Activated naive CD4-positive, alpha-beta T cell (primary cell): ENCODE measurements at places on chromosomes 3 and 15.

GRCh38 chr15:82647045-82647834, at the start of gene CPEB1:
TSS of gene CPEB1 (minus strand) at chr15:82647363. CDS start at chr15:82628459, 18,904 bp downstream.
- DNase-seq = no peak

GRCh38 chr15:92021792-92022191, 168.3 kb downstream of the SLCO3A1 start:
- DNase-seq = no peak

- DNase-seq = no peak
Measured at GRCh38 chr3:155326244-155326643, 32.8 kb upstream of the STRIT1 start.

DNA sequence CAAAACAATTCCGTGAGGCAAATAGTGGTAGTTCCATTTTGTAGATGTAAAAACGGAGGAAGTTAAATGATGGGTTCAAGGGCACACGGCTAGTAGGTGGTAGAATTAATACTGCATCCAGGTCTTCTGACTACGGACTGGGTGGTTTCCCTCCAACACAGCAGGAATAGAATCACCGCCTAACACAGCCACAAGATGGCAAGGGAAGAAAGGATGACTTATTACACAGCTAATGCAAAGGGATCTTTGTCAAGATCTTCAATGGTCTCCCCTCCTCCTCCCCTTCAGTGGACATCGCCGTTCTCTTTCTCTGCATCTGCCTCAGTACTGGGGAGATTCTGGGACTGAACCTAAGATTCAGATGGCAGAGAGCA, 524 bp upstream of the TOPBP1 start:
- DNase-seq = no peak

DNA sequence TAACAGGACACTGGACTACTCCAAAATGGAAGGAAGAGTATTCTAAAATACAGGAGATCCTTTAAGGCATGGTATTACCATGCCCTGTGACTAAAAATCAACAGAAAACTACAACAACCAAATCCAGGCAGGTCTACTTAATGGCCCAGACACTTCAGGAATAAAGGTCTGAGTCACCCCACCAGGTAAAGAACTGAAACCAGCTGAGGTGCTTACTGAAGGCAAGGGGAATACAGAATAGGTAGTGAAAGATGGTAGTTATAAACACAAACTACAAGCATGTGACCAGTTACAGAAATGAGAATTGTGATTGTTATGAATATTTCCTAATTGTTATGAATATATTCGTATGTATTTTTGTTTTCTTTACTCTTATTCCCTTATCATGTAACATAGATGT, 13.4 kb downstream of the IFT57 start:
- no peak for DNase-seq

GRCh38 chr15:72203507-72203837, 5.9 kb upstream of the GRAMD2A start:
- no peak for DNase-seq

GRCh38 chr15:92687746-92688145, 32.2 kb upstream of the FAM174B start:
- DNase-seq = no peak

DNA sequence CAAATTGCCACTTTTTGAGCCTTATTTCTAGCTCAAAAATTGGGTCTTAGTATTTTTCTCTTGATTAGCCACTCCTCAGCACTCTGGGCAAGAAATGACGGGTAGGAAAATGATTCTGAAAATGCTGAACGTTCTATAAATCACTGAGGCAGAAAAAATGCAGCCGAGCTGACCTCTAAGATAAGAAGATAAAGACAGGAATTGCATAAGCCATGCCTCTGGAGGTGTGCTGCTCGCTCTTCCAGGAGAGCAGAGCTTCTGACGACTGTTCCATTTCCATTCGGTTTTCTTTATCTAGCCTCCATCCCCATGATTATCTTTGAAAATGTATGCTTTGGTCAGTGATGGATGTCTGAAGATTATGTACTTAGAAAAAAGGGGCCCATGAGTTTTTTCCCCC, 558.8 kb upstream of the ADAMTS9 start:
- DNase-seq = no peak

DNA sequence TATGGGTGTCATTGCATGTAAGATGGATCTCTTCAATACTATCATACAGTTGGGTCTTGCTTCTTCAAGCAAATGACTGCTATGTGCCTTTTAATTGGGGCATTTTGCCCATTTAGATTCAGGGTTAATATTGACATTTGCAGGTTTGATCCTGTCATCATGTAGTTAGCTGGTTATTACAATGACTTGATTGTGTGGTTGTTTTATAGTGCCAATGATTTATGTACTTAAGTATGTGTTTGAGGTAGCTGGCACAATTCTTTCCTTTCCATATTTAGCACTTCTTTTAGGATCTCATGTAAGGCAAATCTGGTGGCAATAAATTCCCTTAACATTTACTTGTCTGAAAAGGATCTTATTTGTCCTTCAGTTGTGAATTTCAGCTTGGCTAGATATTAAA, 267.5 kb downstream of the VGLL3 start:
- no peak for DNase-seq

- DNase-seq = no peak
Measured at GRCh38 chr3:99322551-99322950, 315.8 kb upstream of the COL8A1 start.

DNA sequence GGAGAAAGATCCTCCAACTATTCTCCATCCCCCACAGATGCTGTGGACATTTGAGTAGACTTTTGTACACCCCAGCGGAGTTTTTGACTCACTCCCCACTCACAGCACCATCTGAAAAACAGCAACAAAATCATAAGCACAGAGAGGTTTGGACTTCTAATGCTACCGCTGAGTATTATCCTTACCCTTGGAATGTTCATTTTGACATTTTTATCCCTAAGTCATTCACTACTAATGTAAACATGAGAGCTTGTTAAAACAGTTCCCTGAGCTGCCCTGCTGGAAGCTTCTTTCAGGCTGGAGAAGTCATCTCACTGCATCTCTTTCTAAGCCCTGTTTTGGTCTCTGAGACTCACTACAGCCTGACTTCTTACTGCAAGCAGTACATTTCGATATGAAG, 1045.9 kb downstream of the MCTP2 start:
- no peak for DNase-seq

- no peak for DNase-seq
Measured at GRCh38 chr3:126124148-126124868, 40.4 kb upstream of the SLC41A3 start.

- DNase-seq = no peak
Measured at GRCh38 chr3:76040946-76041345, 255.6 kb upstream of the ZNF717 start.

GRCh38 chr3:53739966-53740365, 106.3 kb downstream of the CHDH start:
- DNase-seq = no peak

GRCh38 chr15:52653431-52653964, 25.7 kb downstream of the ATOSA start:
- no peak for DNase-seq

- no peak for DNase-seq
Measured at GRCh38 chr3:192696943-192697587, 30.3 kb downstream of the FGF12 start.

DNA sequence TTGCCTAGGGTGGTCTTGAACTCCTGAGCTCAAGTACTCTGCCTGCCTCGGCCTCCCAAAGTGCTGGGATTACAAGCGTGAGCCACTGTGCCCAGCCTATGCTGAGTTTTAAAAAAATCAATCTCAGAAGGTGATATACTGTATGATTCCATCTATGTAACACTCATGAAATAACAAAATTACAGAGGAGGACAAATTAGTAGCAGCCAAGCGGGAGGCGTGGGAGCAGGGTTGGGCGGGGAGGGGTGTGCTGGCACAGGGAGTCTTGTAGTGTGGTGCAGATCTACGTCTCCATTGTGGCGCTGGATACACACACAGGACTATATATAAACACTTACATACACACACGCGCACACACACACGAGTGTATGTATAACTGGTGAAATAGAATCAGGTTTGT, 80.6 kb upstream of the LINGO1 start:
- no peak for DNase-seq

GRCh38 chr15:38996111-38996631, 431.6 kb upstream of the RASGRP1 start:
- no peak for DNase-seq

- no peak for DNase-seq
Measured at GRCh38 chr3:65837604-65838003, 201.1 kb downstream of the MAGI1 start.

DNA sequence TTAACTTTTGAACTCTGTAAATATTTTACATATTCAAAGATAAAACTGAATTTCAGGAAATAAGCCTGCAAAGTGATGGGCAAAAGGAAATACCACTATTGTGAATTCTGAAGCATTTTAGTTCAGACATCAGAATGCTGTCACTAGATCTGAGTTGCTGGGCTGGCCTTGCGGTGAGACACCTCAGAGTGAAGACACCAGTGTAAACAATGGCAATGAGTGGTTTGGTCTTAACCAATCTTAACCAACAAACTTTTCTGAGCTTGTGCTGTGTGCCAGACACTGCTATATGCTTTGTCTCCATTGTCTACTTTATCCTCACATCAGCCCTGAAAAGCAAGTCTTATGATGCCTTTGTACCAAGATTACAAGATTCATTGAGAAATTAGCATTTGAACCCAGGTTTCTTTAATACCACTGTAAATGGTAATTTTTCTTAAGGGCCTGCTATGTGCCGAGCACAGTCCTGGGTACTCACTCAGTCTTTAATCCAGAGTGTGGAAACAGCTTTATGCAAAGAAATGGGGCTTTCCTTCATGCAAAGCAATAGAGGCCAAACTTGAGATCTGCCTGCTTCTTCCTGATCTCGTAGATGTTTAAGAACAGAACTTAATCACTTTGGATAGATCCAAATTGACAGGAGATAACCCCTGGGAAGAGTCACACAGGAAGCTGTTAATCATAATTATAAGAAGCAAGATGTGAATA, 55.0 kb downstream of the TMEM39A start:
- DNase-seq = no peak

GRCh38 chr3:67587811-67588210, 66.6 kb downstream of the SUCLG2 start:
- no peak for DNase-seq

- no peak for DNase-seq
Measured at GRCh38 chr15:77119446-77119845, 48.5 kb upstream of the TSPAN3 start.

DNA sequence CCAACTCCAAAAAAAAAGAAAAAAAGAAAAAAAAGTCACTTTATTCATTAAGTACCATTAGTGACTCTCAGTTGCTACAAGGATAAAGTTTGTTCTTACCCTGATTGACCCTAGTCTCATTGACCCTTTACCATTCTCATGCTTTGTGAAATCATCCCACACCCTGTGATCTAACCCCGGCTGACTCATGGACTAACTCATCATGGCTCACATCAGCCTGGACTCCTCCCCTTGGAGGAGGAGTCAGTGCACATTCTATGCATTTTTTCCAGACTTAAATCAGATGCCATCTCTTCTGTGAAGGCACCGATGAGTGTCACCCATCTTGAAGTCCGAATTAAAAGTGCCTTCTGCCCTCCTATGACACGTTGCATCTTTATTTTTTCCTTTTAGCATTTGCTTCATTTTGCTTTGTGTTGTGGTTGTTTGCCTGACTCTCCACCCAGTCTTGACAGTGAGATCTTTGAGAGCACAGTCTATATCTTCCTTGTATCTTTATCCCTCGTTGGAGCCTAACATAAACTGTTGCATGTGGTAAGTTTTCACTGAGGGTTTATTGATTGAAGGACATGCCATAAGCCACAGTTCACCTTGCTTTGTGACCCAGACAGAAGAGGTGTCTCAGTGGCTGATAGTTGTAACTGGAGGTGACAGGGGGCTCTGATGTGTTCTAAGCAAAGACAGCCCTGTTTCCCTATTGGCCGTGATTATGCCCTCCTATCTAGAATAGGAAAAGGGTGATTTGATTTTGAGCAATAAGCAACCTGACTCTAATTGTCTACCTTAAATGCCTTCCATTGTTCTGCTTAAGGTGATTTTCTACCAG, 72.1 kb downstream of the IL1RAP start:
- no peak for DNase-seq

- DNase-seq = no peak
Measured at GRCh38 chr3:180467177-180467576, 134.8 kb upstream of the TTC14 start.

DNA sequence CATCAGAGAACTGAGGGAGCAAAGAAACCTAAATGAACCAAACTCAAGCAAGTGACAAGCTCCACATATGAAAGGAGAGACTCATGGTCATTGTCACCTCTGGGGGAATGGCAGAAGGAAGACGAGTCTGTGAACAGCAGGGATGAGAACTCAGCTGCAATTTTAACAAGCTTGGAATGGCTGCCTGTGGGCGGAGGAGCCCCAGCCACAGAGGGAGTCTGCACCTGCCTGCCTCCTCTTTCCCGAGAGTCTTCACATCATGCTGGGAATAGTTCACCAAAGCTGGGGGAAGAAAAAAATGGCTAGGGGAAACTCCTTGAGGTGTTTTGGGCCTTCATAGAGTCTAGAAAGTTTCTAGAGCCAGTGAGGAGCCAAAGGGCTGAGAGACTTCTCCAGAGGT, 21.3 kb upstream of the BHLHE40 start:
- no peak for DNase-seq

DNA sequence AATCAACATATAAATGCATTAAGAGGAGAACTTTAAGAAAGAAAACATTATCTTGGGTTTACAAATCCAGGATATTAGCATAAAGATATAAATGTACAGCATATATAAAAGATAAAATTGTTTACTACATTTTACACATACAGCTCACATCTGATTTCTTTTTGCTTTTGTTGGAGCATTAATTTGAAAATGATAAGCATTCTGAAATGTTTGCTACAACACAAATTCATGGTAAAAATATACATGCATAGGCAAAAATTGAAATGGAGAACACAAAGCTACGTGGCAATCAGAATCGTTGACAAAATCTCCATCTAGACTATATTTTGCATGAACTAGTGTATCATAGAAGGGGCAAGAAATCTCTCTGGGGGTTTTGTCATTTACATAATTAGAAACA, 159.1 kb downstream of the TIGIT start:
- DNase-seq = no peak

GRCh38 chr3:114384558-114384903, 90.7 kb downstream of the TIGIT start:
- DNase-seq = no peak

- no peak for DNase-seq
Measured at GRCh38 chr3:43908456-43908855, 217.7 kb downstream of the ABHD5 start.

DNA sequence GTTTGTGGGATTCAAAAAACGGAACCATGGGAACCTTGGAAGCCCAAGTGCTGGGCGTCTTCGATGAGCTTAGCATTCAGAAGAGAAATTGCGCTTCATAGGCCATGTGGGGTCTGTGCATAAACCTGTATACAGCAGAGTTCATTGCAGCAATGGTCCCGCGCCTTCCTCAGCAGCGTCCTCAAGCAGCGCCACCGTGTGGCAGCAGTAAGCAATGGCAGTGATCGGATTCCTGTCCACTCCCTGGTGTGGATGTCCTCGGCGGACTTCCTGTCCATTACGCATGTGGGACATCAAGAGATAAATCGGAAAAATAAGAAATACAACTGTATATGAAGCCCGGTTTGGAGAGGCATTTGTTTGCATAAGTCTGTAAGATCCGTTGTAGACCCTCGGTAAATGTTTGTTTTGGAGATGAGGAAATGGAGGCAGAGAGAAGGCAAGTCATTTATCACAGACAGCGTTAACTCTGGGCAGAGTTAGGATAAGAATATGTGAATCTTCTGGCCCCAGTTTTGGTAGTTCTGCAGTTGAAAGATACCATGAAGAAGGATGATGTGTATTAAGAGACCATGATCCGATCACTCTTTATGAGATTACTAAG, 57.7 kb downstream of the CNTN4 start:
- DNase-seq = no peak
